T follicular helper cell (primary cell): ENCODE measurements at places on chromosomes 4 and X.

- no peak for DNase-seq
Measured at GRCh38 chrX:133346026-133346425, 69.3 kb downstream of the GPC4 start.

- no peak for DNase-seq
Measured at GRCh38 chr4:1874201-1874600, 3.0 kb downstream of the NSD2 start.

DNA sequence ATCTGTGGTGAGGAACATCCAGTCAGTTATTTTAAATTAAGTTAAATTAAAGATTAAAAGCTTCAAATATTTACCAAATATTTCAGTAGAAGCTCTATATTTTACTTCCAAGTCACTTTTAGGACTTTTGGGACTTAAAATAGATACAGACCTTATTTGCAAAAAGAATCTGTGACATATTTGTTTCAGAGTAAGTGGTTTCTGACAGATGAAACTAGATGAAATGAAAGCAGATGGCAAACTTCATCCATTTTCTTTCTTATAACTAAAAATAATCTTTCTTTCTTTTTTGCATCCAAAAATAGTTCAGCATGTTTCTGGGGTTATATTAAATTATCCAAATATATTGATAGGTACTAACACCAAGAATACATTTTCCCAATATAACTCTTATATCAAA is 6.6 kb upstream of the UTP3 start:
- no peak for DNase-seq

GRCh38 chr4:186861317-186861716 is 137.7 kb upstream of the FAT1 start:
- DNase-seq: no peak

GRCh38 chr4:57100979-57101651 is 9.1 kb downstream of the IGFBP7 start:
- no peak for DNase-seq

GRCh38 chr4:112952313-112952700 is 97.1 kb upstream of the ANK2 start:
- no peak for DNase-seq

GRCh38 chrX:2703991-2704369 is 12.9 kb downstream of the CD99 start:
- DNase-seq: no peak

DNA sequence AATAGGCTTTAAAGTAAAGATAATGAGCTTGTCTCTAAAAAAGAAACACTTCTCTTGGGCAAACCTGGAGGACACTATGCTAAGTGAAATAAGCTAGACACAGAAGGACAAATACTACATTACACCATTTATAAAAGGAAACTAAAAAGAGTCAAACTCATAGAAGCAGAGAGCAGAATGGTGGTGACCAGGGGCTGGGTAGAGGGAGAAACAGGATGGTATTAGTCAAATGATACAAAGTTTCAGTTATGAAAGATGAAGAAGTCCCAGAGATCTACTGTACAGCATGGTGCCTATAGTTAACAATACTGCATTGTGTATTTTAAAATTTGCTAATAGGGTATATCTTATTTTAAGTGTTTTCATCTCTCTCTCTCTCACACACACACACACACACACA is 28.5 kb downstream of the ACSL4 start:
- DNase-seq: no peak
